Activated CD8-positive, alpha-beta memory T cell treated with anti-CD3 and anti-CD28 coated beads for 1 hour (primary cell): ENCODE measurements at places on chromosomes 1 and 21.

- no peak for DNase-seq
Observed at GRCh38 chr1:111733992-111734341, 5.2 kb downstream of the INKA2 start.

DNA sequence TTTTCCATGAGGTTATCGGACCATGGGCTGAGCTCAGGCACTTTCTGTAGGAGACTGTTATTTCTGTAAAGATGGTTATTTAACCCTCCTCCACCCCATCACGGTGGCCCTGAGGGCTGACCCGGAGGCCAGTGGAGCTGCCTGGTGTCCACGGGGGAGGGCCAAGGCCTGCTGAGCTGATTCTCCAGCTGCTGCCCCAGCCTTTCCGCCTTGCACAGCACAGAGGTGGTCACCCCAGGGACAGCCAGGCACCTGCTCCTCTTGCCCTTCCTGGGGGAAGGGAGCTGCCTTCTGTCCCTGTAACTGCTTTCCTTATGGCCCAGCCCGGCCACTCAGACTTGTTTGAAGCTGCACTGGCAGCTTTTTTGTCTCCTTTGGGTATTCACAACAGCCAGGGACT is 2.6 kb upstream of the CCDC28B start:
- no peak for DNase-seq

- DNase-seq, result no peak
Observed at GRCh38 chr1:97042551-97042950, 321.0 kb downstream of the PTBP2 start.

DNA sequence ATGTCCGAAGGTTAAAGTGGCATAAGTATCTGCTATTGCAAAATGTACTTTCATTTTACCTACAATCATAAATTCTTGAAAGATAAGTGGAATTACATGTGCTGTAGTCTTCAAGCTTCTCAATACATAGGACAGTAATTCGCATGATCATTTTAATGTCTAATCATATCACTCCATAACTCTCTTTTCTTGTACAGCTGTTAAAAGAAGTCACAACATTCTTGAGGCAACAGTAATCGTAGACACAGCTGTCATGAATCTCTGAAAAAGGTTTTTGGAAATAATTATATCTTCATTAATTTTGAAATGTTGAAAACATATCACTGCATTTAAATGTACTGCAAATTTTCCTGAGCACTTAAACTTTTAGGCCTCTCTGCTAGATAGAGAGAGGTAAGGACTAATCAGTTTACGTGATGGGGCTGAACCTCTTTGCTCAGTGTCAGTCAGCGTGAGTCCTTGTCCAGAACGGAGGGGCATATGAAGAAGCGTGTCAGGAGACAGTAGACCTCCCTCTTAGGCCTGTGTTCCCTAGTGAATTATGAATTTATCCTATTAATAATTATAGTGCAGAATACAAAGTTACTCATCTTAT is 133.4 kb downstream of the NEK7 start:
- no peak for DNase-seq

GRCh38 chr1:20114021-20114648 is 5.2 kb downstream of the PLA2G2D start:
- DNase-seq, result no peak

- DNase-seq, result no peak
Observed at GRCh38 chr21:17578162-17578561, 34.5 kb downstream of the BTG3 start.

DNA sequence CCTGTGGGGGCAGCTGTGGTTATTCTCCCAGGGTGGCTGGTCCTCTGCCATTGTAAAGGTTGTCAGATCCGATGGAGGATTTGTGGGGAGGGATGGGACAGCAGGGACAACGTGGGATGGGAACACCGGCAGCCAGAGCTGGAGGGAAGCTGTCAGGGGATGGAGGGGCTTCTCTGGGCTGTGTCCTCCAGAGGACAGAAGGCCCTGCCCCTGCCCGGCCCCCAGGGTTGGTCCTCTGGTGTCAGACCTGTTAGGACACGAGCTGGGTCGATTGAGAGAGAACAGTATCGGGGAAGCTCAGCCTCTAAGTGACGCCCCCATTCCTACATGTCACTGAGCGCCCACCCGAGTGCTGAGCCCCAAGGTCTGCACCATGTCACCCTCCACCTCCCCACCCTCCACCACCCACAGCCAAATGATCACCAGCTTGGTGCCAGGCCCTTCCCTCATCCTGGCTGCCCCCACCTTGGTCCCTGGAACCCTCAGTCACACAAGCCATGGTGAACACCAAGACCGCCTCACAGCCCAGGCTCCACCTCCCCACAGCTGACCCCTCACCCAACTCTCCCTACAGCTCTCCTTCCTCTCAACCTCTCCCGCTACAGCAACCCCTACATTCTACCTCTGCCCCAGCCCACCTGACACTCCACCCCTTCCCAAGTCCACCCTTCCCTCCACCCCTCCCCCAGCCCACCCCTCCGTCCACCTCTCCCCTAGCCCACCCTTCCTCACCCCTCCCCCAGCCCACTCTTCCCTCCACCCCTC is 244.4 kb downstream of the MATN1 start:
- no peak for DNase-seq

DNA sequence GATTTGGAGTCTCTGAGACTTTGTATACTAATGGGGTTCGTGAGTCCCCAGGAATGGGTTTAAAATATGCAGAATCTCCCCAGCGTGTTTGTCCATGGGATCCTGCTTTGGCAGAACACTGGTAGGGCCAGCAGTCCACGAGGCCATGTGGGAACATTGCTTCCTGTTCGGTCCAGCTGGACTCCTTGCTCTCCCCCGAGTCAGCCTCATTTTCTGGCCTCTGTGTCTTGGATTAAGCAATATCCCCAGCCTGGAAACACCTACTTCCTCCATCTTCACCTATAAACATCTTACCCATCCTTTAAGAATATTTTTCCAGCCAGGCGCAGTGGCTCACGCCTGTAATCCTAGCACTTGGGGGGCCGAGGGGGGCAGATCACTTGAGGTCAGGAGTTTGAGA is 142.4 kb downstream of the NAV1 start:
- no peak for DNase-seq

- no peak for DNase-seq
Observed at GRCh38 chr1:5271264-5271663, 616.9 kb downstream of the AJAP1 start.

DNA sequence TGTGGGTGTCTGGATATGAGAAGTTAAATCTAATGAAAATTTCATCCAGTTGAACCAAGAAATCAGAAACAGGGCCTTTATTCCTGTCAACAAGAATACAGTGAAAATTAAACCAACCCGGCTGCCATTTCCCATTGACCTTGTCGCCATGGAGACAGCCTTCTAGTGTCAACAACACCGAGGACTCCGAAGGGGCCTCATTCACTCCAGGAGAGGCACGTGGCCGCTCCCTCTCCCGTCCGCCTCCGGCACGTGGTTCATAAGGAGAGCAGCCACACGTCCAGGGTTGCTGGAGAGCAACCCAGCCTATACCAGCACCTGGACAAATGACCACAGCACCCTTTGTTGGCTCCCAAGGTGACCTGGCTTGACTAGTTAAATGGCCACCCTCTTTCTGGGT is 120.3 kb upstream of the VAMP3 start:
- no peak for DNase-seq

GRCh38 chr1:9909234-9910046 is 629 bp downstream of the CTNNBIP1 start:
- DNase-seq, result no peak

DNA sequence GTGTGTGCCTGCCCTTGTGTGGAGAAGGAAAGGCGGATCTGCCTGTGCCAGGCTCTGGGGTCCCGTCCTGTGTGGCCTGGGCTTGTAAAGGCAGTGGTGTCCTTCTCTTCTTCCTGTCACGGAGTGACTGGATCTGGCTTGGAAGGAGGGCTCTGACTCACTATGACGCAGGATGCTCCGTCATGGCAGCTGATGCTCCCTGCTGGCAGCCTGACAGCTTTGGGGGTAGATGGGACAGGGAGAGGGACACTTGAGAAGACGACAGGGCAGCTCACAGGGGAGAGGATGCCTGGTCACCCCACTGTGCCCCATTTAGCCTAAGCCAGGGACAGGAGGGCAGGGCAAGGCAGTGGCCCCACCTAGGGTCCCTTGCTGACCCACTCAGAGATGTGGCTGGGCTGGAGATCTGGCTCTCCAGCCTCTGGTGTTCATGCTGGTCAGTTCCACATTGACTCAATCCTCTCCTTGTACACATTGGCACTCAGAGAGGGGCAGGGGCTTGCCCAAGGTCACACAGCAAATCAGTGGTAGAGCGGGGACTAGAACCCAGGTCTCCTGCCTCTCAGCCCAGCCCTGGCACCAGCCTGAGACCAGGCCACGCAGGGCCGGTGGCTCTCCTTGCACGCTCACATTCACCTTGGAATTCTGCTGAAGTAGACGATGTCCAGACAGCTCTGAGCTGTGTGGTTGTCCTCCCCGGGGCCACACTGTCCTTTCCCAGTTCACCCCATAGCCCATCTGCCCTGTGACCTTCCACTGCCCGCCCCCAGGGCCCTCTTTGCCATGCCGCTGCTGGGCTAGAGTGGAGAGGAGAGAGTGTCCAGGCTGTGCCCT is 2.8 kb upstream of the FAM131C start:
- DNase-seq, result no peak

GRCh38 chr21:25577424-25578055 is 29.7 kb downstream of the MRPL39 start:
- DNase-seq, result no peak

GRCh38 chr1:64041371-64042131 is 161.9 kb upstream of the UBE2U start:
- no peak for DNase-seq

- DNase-seq, result no peak
Observed at GRCh38 chr1:202282596-202283283, 59.0 kb downstream of the UBE2T start.

DNA sequence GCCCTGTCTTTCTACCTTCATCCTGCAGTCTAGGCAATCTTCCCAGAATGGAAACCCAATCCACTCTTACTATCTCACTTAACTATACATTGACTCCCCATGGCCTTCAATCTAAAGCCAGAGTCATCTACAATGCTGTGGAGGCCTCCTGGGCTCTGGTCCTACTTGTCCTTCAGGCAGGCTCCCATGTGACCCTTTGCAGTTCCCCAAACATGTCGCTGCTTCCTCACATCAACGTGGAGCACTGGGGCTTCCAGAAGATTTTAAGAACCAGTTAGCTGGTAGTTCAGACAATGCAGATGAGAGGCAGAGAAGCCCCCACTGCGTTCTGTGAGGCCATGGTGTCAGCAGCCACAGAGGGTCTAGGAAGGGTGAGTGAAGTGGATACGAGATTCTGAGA is 18.6 kb downstream of the LYPD8 start:
- DNase-seq, result no peak

DNA sequence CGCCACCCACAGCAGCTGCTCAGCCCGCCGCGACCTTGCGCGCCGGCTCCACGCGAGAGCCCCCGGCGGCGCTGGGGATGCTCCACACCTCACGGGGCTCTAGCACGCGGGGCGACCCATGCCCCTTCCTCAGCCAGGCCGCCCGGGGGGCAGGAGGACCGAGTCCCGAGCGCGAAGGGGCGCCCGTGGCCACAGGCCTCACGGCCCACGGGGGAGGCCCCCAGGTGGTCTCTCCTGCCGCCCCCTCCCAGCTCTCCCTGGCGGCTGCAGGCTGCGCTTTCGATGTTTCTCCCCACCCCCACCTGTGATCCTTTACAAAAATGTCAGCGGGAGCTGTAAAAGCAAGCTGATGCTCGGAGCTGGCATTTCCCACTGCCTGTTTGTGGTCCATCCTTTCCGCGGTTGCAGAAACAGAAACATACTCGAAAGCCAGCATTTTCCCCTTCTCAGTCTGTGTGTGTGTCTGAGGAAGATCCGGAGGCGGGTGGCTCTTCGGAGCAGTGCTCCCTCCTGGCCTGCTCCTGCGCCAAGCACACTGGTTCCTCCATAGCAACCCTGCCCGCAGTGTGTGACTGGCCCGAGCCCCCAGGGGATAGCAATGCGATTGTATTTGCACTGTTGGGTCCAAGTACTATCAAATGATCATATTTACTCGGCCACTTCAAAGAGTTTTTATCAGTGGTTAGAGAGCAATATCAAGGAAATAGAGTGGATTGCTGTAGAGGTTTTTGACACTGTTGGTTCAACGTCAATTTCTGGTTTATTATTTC is 2.1 kb downstream of the KIF26B start:
- no peak for DNase-seq

DNA sequence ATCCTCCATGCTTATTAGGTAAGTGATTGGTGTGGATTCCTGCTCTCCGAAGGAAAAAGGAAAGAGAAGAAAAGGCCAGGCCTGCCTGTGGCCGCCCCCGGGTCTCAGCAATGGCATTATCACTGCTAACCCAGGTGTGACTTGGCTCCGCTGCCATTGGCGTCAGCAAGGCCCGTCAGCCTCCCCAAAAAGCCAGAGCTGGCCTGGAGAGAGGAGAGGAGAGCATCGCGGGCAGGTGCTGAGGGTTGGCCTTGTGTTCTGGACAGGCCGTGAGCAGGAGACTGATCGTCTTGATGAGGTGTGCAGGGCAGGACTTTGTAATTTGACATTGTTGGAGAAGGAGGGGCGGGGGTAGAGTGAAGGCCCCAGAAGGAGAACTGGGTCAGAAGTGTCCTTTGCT is 186.4 kb downstream of the CAMTA1 start:
- no peak for DNase-seq

- DNase-seq, result no peak
Observed at GRCh38 chr1:17795836-17796645, 40.9 kb downstream of the ACTL8 start.

DNA sequence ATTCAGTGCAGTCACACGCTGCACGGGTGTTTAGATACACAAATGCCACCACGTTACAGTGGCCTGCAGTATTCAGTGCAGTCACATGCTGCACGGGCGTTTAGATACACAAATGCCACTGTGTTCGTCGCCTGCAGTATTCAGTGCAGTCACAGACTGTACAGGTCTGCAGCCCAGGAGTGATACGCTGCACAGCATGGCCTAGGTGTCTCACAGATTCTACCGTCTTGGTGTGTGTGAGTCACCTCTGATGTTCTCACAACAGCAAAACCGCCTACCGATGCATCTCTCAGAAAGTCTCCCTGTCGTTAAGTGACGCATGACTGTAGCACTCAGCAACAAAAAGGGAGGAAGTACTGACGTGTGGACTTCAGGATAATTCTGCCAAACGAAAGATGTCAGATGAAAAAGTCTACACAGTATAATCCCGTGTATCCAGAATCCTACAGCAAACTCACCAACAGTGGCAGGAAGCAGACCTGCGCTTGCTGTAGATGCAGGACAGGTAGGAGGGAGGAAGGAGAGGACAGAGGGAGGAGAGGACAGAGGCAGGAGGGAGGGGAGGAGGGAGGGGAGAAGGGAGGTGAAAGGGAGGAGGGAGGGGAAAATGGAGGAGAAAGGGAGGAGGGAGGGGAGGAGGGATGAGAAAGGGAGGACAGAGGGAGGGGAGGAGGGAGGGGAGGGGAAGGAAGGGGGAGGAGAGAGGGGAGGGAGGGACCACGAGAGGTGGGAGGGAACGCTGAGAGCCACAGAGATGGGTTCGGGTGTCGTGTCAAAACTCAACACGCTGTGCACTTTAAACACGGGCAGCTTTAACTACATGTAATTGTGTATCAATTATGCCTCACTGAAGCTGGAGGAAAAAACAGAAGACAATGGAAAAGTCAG is 36.3 kb upstream of the PCBP3 start:
- DNase-seq, result no peak

- no peak for DNase-seq
Observed at GRCh38 chr1:66333466-66334199, 200.3 kb upstream of the SGIP1 start.

- DNase-seq, result no peak
Observed at GRCh38 chr1:78170859-78171258, 125.1 kb downstream of the GIPC2 start.
